ENCODE measurements at places on chromosomes 7 and 10.
A peak's percentile ranks its signal among the peaks of the same experiment; 100 is the strongest.

- peak; percentile 17 for DNase-seq
Measured at GRCh38 chr10:88986549-88987242, 3.9 kb upstream of the FAS start.

GRCh38 chr7:30453921-30454320, 24.7 kb downstream of the NOD1 start:
- no peak for DNase-seq

GRCh38 chr7:148772297-148773089, 73.8 kb downstream of the CUL1 start:
- peak; percentile 50 for DNase-seq

GRCh38 chr10:74231375-74231774, 80.4 kb downstream of the ADK start:
- DNase-seq: no peak

DNA sequence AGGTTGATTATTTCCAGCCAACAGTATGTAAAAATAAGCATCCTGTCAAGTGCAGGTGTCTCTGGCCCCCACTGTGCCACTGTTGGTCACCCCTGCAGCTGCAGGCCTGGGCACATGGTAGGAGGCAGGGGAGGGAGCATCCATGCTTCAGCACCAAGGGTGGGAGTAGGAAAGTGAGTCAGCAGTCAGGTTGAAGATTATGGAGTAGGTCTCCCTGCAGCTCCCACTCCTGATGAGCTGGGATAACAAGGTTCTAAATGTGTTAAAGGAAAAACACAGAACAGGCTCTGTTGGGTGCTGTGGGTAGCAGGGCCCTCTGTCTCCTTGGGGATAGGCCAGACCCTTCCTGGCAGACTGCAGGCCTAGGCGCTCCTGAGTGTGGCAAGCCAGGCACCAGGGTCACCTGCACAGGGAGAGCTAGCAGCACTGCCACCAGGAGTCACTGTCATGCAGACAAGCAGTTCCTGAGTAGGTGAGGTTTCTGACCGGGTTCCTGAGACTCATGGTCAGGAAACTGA, 59.3 kb downstream of the NUDCD3 start:
- peak; percentile 43 for DNase-seq

DNA sequence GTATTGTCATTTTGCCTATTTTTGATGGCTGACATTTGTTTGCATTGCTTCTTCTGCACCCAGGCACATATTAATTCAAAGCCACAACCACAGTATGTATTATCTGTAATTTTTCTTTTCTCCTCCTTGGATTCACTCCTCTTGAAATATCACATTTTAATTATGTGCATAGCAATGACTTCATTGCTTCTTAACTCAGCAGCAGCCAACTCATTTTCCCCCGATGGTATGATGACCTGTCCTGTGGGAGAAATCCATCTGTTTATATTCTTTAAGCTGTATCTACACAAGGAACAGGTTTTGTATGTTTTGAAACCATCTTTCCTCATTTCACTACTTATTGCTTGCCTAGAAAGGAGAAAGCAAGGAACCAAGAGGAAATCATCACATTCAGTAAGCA, 588.8 kb downstream of the INHBA start:
- no peak for DNase-seq

- DNase-seq: no peak
Measured at GRCh38 chr7:137399827-137400823, 56.6 kb upstream of the PTN start.

DNA sequence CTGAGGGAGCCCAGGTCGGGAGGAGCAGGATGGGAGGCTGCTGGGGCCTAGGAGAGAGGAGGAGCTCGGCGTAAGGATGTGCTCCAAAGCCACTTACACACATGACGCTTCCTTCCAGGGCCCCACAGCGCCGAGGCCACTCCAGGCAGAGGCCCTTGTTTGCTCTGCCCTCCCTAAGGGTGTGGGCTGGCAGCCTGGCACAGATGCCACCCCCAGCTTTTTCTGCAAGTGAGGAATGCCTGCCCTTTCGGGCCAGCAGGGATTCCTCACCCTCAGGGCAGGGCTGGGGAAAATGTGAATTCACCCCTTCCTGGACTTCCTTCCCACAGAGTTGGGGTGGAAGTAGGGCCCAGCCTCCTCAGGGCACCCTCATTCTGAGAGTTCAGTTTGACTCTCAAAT, 5.6 kb upstream of the AQP1 start:
- no peak for DNase-seq

GRCh38 chr7:52302765-52303520, 732.5 kb upstream of the POM121L12 start:
- DNase-seq: no peak

DNA sequence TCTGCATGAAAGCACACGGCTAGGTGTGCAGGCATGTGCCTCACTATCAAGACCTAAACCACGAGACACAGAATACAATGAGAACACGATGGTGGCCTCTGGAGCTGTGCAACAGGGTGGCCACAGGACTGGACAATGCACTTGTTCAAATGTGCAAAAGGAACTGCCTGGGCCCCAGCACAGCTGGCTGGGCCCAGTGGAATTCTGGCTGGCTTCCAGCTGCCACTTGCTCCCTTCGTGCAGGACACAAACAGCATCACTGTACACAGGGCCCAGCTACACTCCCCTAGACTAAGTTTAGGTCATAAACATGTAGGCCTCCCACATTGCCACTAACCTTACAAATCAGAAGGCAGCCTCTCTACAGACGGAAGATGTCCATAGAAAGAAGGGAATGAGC, 23.4 kb downstream of the DOCK4 start:
- DNase-seq: no peak

DNA sequence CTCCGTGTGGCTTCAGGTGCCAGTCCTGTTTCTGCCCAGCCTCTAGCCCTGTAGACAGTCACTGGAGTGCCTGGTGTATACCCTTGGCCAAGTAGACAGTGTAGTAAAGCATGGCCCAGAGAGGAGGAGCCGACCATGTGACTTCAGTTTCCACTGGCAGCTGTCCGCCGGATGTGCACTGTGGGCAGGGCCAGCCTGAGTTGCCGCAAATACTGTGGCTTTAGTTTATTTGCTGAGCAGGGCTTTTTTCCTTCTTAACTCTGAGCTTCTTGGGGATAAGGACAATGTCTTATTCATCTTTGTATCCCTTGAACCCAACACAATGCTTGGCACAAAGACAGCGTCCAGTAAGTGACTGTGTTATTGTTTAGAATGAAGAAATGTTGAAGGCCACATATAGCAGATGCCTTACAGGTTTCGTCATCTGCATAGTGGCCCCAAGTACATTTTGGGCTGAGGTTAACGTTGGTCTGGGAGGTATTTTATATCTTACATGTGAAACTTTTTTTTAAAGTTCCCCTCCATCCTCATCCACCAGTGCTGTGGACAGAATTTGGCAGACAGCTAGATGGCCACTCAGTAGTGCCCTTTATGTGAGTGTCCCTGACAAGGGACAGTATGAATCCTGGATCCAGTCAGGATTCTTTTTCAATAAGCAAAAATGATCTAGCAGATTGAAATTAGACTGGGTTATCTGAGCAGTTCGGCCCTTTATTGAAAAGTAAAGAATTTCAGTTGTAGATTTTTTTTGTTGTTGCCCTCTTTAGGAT, 40.6 kb downstream of the CYP17A1 start:
- no peak for DNase-seq

DNA sequence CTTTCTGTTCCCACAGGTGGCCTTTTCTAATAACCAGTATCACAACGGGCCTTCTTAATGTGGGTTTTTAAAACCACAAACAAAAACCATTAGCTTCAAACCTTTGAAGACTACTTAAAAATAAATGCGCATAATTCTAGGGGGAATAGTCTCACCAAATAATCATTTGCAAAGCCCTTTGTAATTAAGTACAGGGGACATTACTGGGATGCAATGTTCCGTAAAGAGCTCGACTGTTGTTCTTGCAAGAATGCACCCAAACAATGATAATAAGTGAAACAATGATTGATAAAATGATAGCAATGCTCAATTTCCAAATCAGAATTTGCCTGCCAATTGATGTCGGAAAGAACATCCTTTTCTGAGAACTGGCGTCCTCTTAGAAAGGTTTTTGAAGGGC, 589.1 kb upstream of the ADARB2 start:
- no peak for DNase-seq

- no peak for DNase-seq
Measured at GRCh38 chr10:64760371-64760770, 1239.2 kb downstream of the REEP3 start.

GRCh38 chr10:87660484-87661133, 931 bp downstream of the PAPSS2 start:
- DNase-seq: no peak

DNA sequence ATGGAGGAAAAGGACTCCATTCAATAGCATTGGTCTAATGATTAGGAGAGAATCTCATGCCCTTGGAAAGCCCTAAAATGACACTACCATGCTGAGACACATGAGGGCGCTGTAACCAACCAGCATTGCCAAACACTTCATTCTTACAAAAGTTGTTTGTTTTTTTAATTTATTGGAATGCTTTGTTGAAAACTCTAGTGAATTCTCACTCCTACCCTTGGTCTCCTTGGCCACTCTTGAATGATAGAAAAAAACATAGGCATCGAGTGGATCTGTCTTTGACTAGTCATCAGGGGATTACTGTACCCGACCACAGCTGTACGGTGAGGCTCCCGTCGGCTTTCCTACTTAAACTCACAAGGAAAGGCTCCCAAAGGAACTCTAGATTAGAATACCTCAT, 29.3 kb upstream of the ADD3 start:
- peak; percentile 40 for DNase-seq

DNA sequence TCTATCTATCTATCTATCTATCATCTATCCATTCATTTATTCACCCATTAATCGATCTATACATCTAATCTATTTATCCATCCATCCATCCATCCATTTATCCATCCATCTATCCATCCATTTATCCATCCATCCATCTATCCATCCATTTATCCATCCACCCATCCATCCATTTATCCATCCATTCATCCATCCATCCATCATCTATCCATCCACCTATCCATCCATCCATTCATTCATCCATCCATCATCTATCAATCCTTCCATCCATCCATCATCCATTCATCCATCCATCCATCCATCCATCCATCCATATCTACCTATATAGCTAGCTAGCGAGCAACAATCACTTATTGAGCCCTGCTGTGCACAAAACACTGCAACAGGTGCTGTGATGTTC, 953.1 kb upstream of the ZNF722 start:
- DNase-seq: no peak

GRCh38 chr10:34628174-34628796, 186.8 kb downstream of the PARD3 start:
- no peak for DNase-seq

DNA sequence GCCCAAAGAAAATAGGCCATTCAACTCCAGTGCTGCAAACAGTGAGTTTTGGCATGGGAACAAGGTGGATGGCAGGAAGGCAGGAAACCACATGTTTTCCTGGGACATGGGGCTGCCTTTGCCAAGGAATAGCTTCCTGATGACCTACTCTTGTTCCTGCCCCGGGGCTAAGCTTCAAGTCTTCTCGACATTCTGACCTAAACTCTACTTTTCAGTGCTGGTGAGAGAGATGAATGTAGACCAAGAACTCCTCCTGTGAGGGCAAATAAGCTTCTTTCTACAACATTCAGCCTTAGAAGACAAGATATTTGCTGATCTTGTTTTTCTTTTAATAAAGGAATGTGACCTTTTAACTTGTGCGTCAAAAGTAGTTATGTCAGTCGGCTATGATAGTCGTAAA, 199.0 kb downstream of the GPR37 start:
- no peak for DNase-seq

DNA sequence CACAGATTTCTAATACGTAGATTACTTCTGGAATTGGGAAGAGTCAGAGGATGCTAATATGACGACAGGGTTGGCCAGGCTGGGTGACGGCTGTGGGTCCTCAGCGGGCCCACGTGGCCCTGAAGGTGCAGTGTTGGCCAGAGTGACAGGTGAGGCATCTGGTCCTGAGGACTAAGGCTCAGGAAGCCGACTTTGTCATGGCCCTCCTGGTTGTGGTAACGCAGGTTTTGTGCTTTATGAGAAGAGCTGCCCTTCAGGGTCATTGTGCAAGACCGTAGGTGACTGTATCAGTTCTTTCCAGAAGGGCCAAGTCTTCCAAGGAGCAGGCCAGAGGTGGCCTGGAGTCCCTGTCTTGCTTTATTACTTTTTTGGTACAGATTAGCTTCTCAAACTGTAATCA, 2.5 kb downstream of the EIF3B start:
- DNase-seq: no peak

- no peak for DNase-seq
Measured at GRCh38 chr10:26481914-26482550, 43.9 kb downstream of the APBB1IP start.

DNA sequence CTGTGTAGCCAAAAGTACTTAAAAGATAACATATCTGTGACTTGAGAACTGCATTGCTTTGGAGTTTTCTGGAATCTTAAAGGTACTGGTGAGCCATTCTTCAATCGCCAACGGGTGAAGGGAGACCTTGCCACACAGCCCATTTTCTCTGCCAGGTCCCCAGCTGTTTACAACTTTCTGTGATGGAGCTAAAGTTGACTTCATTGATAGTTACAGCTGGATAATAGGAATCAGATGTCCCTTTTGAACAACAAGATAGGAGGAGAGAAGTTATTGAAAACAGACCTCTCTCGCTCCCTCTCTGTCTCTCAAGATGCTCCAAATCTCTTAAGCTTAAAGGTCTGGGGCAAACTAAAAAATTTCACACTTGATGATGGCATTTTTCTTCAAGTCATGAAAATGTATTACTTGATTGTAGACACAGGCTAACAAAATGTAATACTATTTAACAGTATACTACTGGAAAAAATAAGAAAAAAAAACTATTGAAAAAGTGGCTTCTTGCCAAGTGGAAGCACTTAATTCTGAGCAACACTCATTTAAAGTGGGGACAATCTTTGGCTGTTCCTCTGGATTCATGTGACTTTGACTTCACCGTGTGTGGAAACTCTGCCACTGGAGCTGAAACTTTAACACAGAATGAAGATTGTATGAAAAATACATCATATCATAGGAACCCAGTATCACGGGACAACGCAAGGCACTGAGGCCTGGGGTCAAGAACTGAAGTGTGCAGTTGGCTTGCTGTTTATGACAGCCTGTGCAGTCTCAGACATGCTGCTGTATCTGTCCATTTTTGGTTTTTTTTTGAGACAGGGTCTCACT, 78.4 kb upstream of the AFAP1L2 start:
- no peak for DNase-seq

DNA sequence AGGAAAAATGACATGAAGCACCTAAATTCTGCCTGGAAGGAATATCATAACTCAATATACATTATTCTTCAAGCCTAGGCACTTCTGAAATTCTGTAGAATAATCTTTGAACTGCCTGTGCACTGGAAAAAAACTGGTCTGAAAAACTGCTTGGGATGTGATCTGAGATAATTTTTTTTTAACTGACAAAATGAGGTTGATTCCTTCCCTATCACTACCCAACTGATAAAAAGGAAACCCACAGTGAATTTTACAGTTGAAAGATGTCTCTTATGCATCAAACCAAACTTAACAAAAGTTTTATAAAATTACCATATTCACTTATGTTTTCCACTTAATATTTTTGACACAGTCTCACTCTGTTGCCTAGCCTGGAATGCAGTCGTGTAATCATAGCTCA, 67.2 kb upstream of the FAM133B start:
- no peak for DNase-seq

- no peak for DNase-seq
Measured at GRCh38 chr7:123314886-123315285, 115.1 kb upstream of the SLC13A1 start.

Data from D341Med (cell line).